ENCODE measurements at places on chromosomes 5 and 9.

DNA sequence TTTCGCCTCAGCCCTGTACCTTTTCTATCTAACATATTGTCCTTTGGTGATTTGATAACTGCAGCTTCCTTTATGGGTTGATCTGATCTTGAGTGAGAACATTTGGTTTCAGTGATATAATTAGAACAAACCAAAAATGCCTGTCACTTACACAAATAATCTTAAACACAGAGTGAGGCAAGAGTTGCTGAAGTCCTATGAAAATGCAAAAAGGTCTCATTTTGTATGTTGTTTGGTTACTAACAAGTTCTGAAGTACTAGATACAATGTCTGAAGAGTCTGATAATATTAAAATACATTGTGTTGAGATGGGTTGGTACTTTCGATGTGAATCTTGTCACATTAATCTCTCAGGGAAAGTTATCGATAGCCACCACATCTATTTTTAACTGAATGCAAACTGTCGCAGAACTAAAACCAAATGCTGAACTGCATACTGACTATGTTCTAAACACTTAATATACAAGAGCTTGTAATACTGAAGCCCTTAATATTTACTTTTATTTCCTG is 70.4 kb upstream of the TMED7 start:
- no peak for DNase-seq

GRCh38 chr9:109307380-109308240 is 13.2 kb downstream of the EPB41L4B start:
- no peak for DNase-seq

- no peak for DNase-seq
These were observed 139.3 kb upstream of the FBXL17 start for GRCh38 chr5:108521011-108521700.

- no peak for DNase-seq
These were observed 18.6 kb downstream of the ANKRD33B start for GRCh38 chr5:10582512-10582897.

GRCh38 chr9:130215341-130216119 is 43.3 kb downstream of the NCS1 start:
- DNase-seq: no peak

DNA sequence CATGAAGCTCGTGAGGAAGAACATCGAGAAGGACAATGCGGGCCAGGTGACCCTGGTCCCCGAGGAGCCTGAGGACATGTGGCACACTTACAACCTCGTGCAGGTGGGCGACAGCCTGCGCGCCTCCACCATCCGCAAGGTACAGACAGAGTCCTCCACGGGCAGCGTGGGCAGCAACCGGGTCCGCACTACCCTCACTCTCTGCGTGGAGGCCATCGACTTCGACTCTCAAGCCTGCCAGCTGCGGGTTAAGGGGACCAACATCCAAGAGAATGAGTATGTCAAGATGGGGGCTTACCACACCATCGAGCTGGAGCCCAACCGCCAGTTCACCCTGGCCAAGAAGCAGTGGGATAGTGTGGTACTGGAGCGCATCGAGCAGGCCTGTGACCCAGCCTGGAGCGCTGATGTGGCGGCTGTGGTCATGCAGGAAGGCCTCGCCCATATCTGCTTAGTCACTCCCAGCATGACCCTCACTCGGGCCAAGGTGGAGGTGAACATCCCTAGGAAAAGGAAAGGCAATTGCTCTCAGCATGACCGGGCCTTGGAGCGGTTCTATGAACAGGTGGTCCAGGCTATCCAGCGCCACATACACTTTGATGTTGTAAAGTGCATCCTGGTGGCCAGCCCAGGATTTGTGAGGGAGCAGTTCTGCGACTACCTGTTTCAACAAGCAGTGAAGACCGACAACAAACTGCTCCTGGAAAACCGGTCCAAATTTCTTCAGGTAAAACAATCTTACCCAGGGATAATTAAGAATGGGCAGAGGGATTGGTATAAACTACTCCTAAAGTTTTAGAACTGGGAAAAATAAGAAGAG is 12.9 kb downstream of the ITGA1 start:
- DNase-seq: no peak

DNA sequence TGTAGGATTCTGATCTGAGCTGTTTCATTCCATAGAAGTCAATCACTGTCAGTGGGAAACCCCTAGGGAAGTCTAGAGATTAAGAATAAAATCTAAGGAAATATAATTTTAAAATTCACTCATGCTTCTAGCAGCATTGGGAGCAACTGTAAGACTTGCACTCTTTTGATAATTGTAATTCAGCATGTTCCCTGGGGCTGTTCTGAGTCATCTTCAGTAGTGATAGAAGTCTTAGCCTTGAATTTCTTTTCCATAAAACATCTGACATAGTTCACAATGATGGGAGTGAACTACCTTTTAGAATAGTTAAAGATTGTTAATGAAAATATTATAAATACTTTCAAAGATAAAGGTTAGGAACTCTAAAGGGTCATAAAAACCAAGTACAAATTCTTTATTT is 935.8 kb downstream of the DTWD2 start:
- no peak for DNase-seq

DNA sequence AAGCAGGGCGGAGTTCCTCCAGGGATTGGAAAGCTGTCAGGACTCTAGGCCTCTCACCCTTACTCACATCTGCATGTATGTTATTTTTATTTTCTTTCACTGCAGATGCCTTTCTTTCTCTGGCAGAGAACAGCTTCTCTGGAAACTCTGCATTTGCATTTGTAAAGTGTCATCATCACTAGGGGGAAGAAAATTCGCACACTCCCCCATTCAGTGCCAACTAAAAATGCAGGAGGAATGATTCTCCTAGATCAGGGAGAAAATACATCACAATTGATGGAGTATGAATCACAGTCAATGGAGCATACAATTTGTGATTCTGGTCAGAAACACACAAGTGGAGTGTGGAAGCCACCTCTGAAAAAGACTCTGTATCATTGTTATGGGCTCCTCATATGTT is 351.4 kb upstream of the FTMT start:
- no peak for DNase-seq

DNA sequence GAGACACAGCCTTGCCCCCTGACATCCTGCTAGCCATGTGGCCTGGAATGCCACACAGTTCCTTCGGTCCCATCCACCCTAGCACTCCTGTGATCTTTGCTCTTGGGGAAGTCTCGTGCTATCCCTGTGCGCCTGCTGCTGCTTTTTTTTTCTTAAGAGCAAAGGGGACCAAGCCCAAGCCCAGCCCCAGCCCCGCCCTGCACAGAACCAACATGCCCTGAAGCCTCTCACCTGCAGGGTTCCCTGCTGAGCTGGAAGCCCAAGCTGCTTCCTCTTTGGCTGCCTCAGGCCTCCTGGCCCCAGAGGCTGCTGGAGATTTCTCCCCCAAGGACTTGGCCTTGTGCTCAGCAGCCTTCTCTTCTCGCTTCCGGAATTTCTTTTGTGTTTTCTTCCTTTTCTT is 1.8 kb downstream of the SURF6 start:
- no peak for DNase-seq
